Germinal center (tissue), 1 donor: ENCODE measurements at places on chromosomes 12 and 14.

GRCh38 chr14:80485764-80486163, 274.5 kb upstream of the DIO2 start:
- DNase-seq: no peak

GRCh38 chr14:51988221-51988620, 1.1 kb upstream of the RTRAF start:
- no peak for DNase-seq

- no peak for DNase-seq
These were observed 8.8 kb downstream of the BDKRB1 start for GRCh38 chr14:96264853-96265252.

- peak; percentile 56 for DNase-seq
These were observed 22.5 kb downstream of the MRPS35 start for GRCh38 chr12:27733052-27733656.

DNA sequence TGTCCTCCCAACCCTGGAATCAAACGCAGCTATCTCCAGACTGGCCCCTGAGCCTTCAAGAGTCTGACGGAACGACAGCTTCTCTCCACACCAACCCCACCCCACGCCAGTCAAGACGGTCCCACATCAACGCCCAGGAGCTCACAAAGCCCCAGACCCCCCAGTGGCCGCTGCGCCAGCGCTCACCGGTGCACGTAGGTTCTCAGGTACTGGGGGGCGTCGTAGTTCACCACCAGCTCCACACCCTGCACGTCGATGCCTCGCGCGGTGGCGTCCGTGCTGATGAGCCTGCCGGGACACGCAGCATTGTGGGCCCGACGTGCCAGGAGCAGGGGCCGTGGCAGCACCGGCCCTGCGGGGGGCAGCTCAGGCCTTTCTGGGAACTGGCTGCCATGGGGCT, 4.2 kb downstream of the DDX51 start:
- no peak for DNase-seq

GRCh38 chr14:52240623-52241022, 26.9 kb upstream of the PTGDR start:
- DNase-seq: no peak

GRCh38 chr12:28209782-28210181, 19.5 kb downstream of the CCDC91 start:
- DNase-seq: no peak

- no peak for DNase-seq
These were observed 214.9 kb downstream of the ADAMTS20 start for GRCh38 chr12:43336962-43337555.

- no peak for DNase-seq
These were observed 72.3 kb upstream of the DHRS4 start for GRCh38 chr14:23881282-23881681.

- DNase-seq: peak; percentile 70
These were observed at the start of gene ARHGAP9 for GRCh38 chr12:57479376-57480115. TSS of gene ARHGAP9 (minus strand) at chr12:57479866. CDS start at chr12:57479406, 460 bp downstream.

GRCh38 chr12:54853933-54854538, at the start of gene MUCL1:
TSS of gene MUCL1 (plus strand) at chr12:54854516. CDS start at chr12:54854583, 67 bp downstream.
- peak; percentile 62 for DNase-seq
